GM06990 (cell line): ENCODE measurements at places on chromosomes 5 and 9.

- no peak for DNase-seq
Observed at GRCh38 chr9:79461712-79462111, 110.1 kb upstream of the TLE4 start.

- DNase-seq: no peak
Observed at GRCh38 chr9:107636571-107637381, 147.2 kb upstream of the KLF4 start.

GRCh38 chr5:133366438-133366837 is 245.9 kb downstream of the FSTL4 start:
- no peak for DNase-seq

DNA sequence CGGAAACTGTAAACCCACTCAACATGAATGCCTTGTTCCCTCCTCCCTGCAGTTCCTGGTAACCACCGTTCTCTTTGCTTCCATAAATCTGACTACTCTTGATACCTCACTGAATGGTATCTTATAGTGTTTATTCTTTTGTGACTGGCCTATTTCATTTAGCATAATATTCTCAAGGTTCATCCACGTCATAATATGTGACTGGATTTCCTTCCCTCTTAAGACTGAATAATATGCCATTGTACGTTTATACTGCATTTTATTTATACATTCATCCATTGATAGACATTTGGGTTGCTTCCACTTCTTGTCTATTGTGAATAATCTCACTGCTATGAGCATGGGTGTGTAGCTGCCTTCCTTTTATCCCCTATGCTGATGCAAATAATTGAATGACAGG is 253.3 kb upstream of the SMARCA2 start:
- DNase-seq: no peak

- no peak for DNase-seq
Observed at GRCh38 chr5:14488709-14489108, 92.9 kb upstream of the OTULINL start.

DNA sequence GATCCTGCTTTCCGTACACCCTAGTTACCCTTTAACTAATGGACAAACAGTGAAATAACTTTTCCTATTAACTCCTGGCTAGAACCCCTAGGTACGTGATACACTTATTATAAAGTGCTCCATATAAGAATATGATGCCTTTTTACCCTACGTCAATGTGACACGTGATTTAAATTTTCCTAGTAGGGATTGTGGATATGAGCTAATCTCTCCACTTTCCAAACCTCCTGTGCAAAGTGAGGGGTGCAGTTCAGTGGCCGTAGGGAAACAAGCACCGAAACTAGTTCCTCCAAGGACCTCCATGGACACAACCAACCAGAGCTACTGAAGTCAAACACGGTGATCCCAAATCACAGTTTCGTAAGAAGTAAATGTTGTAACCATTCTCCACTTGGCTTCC is 19.3 kb downstream of the NFIB start:
- no peak for DNase-seq

- DNase-seq: no peak
Observed at GRCh38 chr5:52842111-52842510, 54.4 kb downstream of the ITGA1 start.

DNA sequence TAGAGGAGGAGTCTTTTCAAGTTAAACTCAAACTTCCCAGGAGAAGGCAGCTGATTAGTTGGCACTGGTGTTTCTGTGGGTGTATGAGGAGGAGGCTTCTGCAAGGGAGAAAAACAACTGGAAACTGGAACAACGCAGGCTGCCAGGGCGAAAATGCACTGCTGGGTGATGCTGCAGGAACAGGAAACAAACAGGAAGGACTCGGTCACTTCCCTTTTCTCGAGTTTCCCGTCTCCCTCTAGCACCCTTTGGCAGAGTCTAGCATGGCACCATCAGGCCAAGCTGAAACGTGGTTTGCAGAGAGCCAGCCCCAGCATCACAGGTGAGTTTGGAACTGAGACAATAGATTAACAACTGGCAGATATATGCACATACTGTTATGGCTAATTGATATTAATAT is 77.5 kb upstream of the CAST start:
- no peak for DNase-seq

DNA sequence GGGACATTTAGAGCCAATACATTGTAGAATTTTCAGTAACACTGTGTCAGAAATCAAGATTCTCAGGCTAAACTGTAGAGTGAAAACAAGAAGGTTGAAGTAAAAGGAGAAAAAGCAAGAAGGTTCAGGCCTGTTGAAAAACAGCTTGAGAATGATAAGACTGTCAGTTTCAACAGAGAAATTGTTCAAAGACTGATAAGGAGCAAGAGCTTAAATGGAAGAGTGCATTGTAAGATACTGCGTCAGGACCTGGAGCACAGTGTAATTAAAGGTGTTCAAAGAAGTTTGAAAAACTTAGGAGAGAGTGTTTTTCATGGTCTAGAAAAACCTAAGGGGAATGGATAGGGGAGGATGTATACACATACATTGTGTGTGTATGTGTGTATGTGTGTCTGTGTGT is 408.3 kb downstream of the KDM4C start:
- DNase-seq: no peak

DNA sequence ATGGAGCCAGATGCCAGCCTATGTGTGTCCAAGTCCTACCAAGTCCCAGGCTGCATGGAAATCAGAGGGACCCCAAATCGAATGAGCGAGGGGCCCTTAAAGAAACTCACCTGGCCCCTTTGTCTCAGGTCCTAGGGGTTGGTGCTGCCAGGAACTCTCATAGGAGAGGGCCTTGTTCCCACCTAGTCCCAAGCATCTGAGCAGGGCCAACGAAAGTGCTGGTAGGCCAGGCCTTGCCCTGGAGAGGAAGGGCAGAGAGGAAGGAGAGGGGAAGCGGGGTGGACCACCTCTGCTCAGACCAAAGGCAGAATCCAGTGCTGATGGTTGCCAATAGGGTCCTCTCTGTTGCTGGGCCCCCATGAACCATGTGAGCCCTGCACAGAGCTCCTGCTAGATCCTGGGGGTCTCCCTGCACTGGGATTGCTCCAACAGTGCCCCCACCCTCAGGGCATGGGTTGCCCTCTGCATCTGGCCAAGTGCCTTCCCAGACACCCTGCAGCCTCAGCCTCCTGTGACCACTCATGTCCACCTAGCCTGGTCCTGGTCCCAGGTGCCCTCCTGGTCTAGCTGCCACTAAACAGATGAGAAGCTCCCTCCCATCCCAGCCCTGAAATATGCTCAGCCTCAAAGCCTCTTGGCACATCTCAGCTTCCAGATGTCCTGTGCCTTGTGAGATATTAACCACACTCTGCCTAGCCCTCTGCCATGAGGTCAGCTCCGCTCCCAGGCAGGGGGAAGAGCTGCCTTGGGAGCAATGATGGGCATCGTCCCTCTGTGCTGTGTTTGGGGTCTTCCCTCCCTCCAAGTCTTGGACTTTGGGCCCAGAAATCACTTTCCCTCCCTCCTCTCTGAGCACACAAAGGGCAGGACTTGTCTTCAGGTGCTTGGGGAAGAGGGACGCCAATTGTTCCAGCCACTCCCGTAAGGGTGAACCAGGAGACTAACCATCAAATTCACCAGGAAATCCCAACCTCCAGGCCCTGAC is 109.6 kb downstream of the ADAMTS2 start:
- no peak for DNase-seq

GRCh38 chr5:157947156-157947555 is 88.2 kb upstream of the CLINT1 start:
- DNase-seq: no peak

DNA sequence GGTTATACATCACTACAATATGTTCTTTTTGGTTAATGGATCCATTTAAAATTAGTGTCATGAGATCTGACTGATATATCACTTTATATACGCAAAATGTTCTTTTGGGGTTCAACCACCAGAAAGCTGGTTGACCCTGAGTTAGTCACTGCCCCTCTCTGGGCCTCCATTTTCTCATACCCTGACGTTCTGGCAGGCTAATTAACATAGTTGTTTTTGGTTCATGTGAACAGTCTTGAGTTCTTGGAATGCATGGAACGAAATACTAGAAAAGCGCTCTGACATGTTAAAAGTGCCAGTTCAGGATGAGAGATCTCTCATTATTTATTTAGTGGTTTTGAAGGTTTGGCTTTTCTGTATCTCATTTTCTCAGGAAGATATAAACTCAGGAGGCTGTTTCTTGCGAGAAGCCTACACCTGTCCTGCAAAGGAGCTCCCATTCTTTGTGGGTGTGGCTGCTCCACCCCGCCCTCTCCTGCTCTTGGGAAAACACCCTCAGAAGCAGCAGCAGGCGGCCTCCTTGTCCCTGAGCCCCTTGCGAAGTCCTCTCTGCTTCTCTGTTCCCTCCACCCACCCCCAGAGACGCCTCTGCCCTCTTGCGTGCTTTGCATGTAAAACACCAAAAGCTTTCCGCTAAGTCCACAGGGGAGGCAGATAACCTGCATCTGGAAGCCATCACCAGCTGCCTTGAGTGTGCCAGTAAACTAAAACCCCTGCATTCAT is 302.4 kb upstream of the PANK3 start:
- DNase-seq: no peak

- no peak for DNase-seq
Observed at GRCh38 chr5:14331386-14331781, 188.2 kb downstream of the TRIO start.

DNA sequence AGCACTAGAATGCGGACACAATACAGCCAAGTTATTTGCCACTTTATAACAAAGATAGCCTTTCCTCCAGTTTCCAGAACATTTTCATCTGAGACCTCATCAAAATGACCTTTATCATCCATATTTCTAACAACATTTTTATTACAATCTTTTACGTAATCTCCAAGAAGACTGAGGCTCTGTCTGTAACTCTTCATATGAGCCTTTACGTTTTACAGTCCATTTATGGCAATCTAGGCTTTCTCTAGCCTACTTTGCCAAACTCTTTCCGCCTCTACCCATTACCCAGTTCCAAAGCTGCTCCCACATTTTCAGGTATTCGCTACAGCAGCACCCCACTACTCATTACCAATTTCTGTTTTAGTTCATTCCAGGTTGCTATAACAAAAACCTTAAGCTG is 8.2 kb upstream of the SEMA5A start:
- no peak for DNase-seq

GRCh38 chr9:136057236-136058081 is 37.6 kb downstream of the NACC2 start:
- peak; percentile 1 for DNase-seq
